ENCODE measurements at places on chromosomes 7 and 10. TPM values are rescaled to one million over a fixed set of nuclear protein-coding genes. Genes with fewer than 3 reads are reported as not detected.

GRCh38 chr10:60975716-60976115 is 31.7 kb upstream of the RHOBTB1 start:
- H3K27me3 ChIP-seq, result no peaks in the 10 kb centered on the region
- no peak overlapping the region for H3K4me3 ChIP-seq
- DNase-seq, result no peak
- no peaks in the 10 kb centered on the region for H3K4me1 ChIP-seq

GRCh38 chr7:25383402-25383801 is 155.1 kb upstream of the NPVF start:
- no peaks in the 10 kb centered on the region for H3K36me3 ChIP-seq
- no peaks in the 10 kb centered on the region for H3K27me3 ChIP-seq
- H3K4me3 ChIP-seq, result no peak overlapping the region

The UPK3BL2 gene
- total RNA-seq, result 19.3 TPM

DNA sequence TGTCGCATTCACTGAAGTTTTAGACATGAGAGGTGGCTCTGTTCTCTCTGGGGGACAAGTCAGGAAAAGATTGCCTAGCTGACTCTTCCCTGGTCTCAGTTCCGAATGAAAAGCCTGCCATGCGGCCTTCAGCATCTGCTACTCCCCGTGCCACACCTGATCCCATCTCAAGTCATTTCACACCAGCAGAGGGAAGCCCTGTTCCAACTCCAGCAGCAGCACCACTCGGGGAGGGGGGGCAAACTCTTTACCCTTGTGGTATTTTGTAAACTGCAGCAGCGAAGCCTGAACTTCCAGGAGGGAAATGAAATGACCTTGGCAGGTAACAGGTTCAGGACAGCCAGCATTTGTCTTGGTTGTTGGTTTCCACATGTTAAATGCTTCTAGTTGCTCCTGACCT is 13.8 kb downstream of the LRRC4 start:
- H3K36me3 ChIP-seq, result peaks cover 5% of the 10 kb centered on the region
- no peak overlapping the region for H3K27ac ChIP-seq
- H3K27me3 ChIP-seq, result no peaks in the 10 kb centered on the region
- H3K4me3 ChIP-seq, result no peak overlapping the region
- no peak for DNase-seq

The GIMAP8 gene
- total RNA-seq, result 42.3 TPM

Measured in upper lobe of right lung (tissue), 1 donor.